Activated CD8-positive, alpha-beta T cell treated with anti-CD3 and anti-CD28 coated beads, Interleukin-2, amount 10 ng/mL, durations not matched to agents 7 days and 5 days (primary cell): ENCODE measurements at places on chromosomes 1 and 21. TPM values are rescaled to one million over a fixed set of nuclear protein-coding genes. Genes with fewer than 3 reads are reported as not detected.

The MAEL gene
- not detected for total RNA-seq

The LCA5L gene
- not detected for total RNA-seq

GRCh38 chr1:119595606-119596005 lies 52.5 kb downstream of the ZNF697 start:
- DNase-seq = no peak

The HES2 gene
- 0.45 TPM for total RNA-seq

DNA sequence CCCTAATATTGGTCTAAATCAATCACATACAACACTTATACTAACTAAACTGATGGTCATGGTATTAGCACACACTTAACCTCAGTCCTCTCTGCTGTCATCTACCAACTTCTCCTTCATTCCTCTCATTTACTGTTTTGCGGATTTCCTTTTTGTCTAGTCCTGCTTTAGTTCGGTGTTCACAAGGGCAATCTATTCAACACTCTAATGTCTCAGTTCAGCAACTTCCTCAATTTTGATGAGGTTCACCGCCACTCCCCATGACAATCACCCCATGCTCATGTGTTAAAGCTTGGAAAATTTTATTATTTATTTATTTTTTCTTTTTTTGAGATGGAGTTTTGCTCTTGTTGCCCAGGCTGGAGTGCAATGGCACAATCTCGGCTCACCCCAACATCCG lies 301.1 kb downstream of the PTPRC start:
- no peak for DNase-seq

DNA sequence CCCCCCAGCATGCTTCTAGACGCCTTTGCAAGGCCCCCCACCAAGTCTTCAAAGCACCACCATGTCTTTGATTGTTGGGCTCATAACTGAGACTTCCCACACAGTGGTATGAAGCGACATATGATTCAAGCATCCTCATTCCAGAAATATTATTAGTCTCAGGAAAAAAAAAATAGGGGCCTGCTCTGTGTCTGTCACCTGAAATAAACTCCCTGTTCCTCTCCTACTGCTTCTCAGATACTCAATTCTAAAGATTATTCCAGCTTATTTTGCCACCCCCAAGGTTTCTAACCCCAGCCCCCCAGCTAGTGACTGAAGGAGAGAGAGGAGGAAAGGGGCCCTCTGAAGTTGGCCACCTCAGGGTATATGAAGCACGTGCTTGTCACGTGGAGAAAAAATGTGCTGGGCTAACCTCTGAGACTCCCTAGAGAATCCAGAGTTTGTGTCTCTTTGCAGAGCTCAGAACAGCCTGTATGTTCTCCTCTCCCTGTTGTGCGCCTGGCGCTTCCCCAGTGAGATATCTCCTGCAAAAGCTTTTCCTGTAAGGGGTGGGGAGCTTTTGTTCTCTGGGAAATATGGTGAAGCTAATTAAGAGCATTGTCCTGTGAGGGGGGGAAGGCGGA lies 35.9 kb upstream of the RASAL2 start:
- no peak for DNase-seq
